ENCODE measurements at places on chromosomes 6 and 20. TPM values are rescaled to one million over a fixed set of nuclear protein-coding genes. Genes with fewer than 3 reads are reported as not detected.

Gene KCNK16
- polyA plus RNA-seq = 57.1 TPM

Gene XKR7
- polyA plus RNA-seq = 16.0 TPM

Gene SULF2
- polyA plus RNA-seq = 18.8 TPM

Gene RMND1
- polyA plus RNA-seq = 25.2 TPM

Gene TRIM15
- polyA plus RNA-seq = not detected

Gene PRSS16
- polyA plus RNA-seq = 24.8 TPM

Gene ENPP4
- polyA plus RNA-seq = 8.2 TPM

Gene BIRC7
- not detected for polyA plus RNA-seq

Gene ANKRD66
- not detected for polyA plus RNA-seq

Gene C6orf118
- polyA plus RNA-seq = not detected

Gene BTN1A1
- polyA plus RNA-seq = 0.36 TPM

Gene SLC32A1
- polyA plus RNA-seq = 0.95 TPM

Gene NHSL1
- 18.2 TPM for polyA plus RNA-seq

Gene ACSS2
- polyA plus RNA-seq = 37.4 TPM

Gene TOX2
- polyA plus RNA-seq = 39.5 TPM

Gene KCNK15
- 0.12 TPM for polyA plus RNA-seq

Gene SIGLEC1
- 0.97 TPM for polyA plus RNA-seq

Gene PPARD
- polyA plus RNA-seq = 17.9 TPM

Gene CPNE5
- polyA plus RNA-seq = 22.9 TPM

Gene LKAAEAR1
- polyA plus RNA-seq = 0.97 TPM

Gene CST1
- not detected for polyA plus RNA-seq

Gene SEMG1
- not detected for polyA plus RNA-seq

Gene NFATC2
- 3.0 TPM for polyA plus RNA-seq

Gene SLC35D3
- 6.1 TPM for polyA plus RNA-seq

Gene LIN28B
- not detected for polyA plus RNA-seq

Gene PRDM13
- polyA plus RNA-seq = 2.5 TPM
